ENCODE measurements at places on chromosomes 7 and 10.

DNA sequence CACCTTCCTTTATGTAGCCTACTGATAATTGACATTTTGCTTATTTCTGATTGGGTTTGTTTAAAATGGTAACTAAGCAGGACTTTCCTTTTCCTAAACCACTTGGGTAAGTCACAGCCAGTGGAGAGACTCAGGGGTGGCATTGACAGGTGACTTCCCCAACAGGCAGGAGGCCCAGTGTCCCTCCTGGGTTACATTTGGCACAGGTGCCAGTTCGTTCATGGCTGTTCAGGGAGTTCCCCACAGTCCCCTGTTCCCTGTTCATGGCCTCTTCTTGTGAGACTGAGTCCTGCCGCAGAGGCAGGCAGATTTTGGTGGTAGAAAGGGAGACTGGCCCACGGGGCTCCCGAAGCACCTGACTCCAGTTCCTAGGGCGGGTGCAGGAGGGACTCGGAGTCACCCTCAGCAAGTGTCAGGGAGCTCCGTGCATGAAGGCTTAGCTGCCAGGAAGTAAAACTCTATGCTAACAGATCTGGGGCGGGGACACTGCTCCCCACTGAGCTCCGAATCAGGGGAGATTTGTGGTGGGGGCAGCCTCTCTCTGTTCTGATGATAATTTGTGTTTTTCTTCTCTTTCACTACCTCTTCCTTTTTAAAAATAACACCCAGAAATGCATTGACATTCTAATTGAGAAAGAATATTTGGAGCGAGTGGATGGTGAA, 84.1 kb downstream of the EZH2 start:
- no peak for DNase-seq

- no peak for DNase-seq
These were observed 39.3 kb downstream of the LRRC18 start for GRCh38 chr10:48900371-48900801.

- DNase-seq = no peak
These were observed 72.5 kb downstream of the FAM13C start for GRCh38 chr10:59289853-59290252.

- no peak for DNase-seq
These were observed 239.7 kb upstream of the INHBA start for GRCh38 chr7:41942468-41943093.

GRCh38 chr7:92735707-92736106, 100.7 kb downstream of the CDK6 start:
- no peak for DNase-seq

DNA sequence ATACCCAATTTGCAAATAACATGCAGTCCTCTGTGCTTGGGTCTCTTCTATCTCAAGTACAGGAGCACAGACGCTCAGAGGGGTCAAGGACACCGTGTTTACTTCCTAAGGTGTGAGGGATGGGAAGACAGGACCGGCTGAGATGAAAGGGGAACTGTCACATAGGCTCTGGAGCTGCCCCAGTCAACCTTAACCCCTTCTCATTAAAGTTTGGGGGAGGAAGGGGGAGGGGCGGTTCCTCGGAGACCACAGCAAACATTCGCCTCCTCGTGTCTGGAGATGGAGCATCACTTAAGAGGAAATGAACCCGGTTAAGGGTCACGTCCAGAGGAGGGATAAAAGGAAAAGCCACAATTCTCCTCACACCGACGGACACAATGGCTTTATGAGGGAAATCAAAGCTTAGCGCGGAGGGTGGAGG, 1.1 kb downstream of the SH3PXD2A start:
- DNase-seq = no peak

- DNase-seq = no peak
These were observed 209.4 kb downstream of the POU6F2 start for GRCh38 chr7:39187130-39187529.

Measured in activated CD4-positive, alpha-beta T cell treated with anti-CD3 and anti-CD28 coated beads for 24 hours (primary cell).